ENCODE measurements at places on chromosomes 2 and 18.

- no peak for DNase-seq
Observed at GRCh38 chr2:146227152-146228019, 1617.4 kb upstream of the ACVR2A start.

GRCh38 chr2:233871432-233871831, 3.2 kb upstream of the MSL3B start:
- DNase-seq: no peak

- DNase-seq: peak; percentile 33
Observed at GRCh38 chr2:190121971-190122370, 59.4 kb upstream of the MSTN start.

DNA sequence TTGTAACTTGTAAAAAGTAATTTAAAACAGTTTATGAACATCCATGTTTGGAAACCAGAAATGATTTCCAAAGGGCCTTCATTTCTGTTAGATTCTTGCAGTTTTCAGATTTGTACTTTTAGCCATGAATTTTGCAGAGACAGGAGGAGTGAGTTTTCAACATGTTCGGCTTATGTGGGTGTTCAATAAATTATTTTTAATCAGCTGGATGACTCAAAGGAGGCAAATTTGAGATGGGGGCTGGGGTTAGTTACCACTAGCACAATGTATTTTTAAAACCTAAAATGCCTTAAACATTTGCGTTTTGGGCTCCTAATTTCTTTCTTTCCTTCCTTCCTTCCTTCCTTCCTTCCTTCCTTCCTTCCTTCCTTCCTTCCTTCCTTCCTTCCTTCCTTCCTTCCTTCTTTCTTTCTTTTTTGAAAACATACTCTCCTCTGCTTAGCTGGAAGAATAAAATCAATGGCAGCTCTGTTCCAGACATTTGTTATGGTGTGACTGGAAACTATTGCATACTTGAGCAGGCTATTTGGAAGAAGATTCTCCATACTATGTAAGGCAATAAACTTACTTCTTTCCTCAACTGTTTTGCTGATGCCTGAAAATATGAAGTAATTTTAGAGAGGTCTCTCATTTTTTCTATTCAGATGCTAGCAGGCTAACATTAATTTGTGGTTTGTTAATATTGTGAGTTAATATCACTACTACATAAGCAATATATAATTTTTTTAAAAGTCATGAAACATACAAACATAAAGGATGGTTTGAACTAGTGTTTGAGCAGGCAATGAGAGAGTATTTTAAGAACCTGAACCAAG, 394.4 kb downstream of the NYAP2 start:
- DNase-seq: no peak

GRCh38 chr18:2070631-2071030, 500.7 kb downstream of the METTL4 start:
- peak; percentile 58 for DNase-seq

DNA sequence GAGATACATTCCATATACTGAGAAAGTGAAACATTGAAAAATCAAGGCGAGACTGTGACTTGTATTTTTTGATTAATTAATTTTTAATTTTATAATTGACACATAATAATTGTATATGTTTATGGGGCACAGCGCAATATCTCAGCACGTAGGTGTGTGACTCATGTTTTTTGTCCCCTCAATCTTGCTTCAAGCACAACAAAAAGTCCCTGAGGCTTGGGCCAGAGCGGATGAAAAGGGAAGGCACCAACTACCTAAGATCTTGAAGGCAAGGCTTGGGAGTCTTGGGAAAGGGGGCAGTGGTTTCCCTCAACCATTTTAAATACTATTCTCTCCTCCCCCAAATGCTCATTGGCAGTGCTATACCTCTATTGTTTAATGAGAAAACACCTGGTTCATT, 9.9 kb downstream of the SGPP2 start:
- peak; percentile 52 for DNase-seq

DNA sequence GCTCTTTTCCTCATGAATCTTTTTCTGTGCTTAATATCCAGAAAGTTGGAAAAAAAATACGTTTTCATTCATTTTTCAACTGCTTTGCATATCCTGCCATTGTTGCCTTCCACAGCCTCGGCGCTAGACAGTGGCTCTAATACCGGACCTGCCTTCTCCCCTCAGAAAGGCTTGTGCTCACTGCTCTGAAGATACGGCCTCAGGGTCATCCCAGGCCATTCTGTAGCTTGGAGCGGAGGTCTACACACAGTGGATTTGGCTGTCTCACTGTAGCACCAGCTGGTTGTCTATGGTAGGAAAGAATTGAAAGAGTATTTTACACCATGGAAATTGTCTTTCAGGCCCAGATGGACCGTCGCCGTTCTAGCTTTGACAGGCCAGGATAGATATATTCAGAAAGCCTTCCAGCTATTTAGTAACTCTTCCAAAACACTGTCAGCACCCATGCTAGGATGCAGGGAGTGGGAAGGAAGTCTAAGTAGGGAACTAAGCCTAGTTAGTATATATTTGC, 242.0 kb downstream of the TMEM182 start:
- DNase-seq: no peak

DNA sequence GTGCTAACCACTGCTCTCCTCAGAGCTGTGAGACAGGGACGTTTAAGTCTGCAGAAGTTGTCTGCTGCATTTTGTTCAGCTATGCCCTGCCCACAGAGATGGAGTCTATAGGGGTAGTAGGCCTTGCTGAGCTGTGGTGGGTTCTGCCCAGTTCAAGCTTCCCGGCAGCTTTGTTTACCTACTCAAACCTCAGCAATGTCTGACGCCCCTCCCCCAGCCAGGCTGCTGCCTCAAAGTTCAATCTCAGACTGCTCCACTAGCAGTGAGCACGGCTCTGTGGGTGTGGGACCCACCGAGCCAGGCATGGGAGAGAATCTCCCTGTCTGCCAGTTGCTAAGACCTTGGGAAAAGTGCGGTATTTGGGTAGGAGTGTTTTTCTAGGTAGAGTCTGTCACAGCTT, 387.8 kb upstream of the SLC39A10 start:
- no peak for DNase-seq

DNA sequence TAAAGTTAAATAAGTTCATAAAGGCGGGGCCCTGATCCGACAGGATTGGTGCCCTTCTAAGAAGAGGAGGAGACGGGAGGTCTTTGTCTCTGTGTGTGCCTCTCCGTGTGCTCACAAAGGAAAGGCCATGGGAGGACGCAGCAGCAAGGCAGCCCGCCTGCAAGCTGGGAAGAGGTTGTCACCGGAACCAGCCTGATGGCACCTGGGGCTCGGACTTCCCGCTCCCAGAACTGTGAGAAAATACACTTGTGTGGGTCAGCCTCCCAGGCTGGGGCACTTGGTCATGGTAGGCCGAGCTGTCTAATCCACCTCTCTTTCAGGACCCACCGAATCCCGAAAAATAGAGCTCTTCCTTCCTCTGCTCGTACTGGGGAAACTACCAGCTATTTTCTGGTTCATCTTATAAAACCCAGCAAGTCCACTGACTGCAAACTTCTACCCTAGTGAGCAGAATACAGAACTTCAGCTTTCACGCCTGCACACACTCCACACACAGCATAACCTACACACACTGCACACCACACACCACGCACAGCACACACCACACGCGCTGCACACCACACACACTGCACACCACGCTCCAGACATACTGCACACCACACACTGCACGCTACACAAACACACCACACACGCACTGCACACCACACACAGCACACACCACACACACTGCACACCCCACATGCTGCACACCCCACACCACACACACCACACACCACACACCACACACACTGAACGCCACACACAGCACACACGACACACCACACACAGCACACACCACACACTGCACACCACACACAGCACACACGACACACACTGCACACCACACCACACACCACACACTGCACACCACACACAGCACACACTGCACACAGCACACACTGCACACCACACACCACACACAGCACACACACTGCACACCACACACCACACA, 58.1 kb downstream of the ASB1 start:
- no peak for DNase-seq

- DNase-seq: peak; percentile 98
Observed at GRCh38 chr2:85324639-85325465, 2.9 kb downstream of the TGOLN2 start.

DNA sequence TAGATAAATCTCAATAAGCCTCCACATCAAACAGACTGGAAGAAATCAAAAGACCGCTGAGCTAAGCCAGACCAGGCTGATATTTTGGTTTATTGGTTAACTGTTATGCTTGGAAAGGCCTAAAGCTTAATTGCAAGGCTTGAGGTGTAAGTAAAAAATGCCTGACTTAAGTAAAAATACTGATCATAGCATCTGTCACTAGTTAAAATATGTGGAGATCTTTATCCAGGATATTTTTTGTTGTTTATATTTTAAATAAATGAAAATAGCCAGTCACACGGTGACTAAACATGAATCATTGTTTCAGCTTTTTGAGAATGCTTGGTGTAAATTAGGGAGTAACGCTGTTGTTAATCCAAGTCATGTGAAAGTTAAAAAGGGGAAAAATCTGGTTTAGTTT, 127.9 kb downstream of the THADA start:
- DNase-seq: peak; percentile 81

DNA sequence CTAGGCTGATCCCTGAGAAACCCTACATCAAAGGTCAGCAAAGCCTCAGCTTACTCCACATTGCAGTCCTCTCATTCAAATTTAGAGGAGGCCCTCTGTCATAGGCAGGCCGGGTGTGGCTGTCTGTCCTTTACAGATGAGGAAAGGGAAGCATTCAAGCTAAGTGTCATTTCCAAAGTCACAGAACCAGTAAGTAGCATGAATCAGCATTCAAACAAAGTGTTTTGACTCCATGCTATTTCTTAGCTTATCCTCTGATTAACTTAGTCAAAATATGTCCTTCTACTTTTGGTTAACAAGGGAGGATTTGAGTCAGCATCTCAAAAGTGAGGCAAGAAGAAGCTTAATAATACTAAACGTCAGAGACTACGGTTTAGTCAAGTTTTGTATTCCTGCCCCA, 409.0 kb upstream of the POU3F3 start:
- no peak for DNase-seq

DNA sequence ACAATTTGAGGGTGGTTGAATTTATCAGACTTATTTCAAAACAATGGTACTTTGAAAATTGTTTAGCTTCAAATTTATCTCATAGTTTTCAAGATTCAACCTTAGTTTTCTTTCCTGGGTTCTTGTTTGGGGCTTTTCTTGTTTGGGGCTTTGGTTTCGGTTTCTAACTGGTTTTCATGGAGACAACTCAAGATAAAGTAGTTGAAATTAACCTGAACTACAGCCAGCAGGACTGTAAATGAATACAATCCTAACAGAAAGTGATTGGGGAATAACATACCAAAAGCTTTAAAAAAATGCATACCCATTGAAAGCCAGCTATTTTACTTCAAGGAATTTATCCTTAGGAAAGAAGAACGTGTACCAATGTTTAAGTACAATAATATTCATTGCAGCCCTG, 133.5 kb upstream of the SLC14A2 start:
- no peak for DNase-seq

DNA sequence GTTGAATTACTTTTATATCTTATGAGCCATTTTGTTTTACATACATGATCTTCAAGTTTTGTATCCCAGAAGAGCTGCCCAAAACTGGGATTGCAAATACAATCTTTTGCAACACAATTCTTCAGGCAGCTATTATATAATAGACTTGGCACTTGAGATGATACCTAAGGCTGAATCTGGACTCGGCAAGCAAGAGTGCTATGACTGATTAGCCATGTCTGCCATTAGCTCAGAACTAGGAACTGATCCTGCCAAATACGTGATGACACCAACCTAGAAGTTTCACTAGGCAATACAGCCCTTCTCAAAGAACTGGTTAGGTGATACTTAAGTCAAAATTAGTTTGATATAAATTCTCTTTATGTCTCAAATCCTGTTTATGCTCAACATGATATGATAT, 619.6 kb downstream of the CPS1 start:
- DNase-seq: no peak

GRCh38 chr18:40061086-40061485, 1893.9 kb upstream of the PIK3C3 start:
- no peak for DNase-seq

DNA sequence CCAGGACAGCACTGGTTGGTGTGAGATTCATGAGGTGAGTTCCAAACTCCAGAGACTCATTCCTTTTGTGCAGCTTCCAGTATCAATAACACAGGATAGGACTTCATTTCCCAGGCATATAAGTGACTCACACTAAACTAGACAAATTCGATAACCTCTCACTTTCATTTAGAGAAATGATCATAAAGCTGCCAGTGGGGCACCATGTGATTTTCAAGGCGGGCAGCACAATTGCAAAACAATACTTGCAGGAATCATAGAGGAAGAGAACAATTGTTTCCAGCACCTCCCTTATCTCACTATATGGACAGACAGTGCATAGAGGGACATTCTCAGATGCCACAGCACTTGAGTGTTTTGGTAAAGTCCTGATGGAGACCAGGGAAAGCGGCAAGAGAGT, 31.3 kb upstream of the DNAH7 start:
- no peak for DNase-seq

DNA sequence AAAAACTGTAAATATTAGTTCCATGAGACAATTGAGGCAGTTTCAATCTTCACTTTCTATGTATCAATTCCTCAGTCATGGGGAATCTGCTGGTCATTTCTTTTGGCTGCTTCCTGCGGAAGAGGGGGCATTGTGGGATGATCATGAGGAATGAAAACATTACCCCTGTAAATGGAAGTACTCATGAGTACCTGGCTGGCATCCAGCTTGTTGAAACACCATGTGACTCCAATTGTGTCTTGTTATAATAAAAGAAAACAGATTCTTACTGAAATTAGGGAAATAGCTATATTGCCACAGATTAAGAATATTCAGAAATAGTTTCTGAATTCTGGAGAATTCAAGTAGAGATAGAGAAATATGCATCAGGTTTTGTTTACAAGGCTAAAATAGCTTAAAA, 41.6 kb upstream of the GPR39 start:
- peak; percentile 12 for DNase-seq

DNA sequence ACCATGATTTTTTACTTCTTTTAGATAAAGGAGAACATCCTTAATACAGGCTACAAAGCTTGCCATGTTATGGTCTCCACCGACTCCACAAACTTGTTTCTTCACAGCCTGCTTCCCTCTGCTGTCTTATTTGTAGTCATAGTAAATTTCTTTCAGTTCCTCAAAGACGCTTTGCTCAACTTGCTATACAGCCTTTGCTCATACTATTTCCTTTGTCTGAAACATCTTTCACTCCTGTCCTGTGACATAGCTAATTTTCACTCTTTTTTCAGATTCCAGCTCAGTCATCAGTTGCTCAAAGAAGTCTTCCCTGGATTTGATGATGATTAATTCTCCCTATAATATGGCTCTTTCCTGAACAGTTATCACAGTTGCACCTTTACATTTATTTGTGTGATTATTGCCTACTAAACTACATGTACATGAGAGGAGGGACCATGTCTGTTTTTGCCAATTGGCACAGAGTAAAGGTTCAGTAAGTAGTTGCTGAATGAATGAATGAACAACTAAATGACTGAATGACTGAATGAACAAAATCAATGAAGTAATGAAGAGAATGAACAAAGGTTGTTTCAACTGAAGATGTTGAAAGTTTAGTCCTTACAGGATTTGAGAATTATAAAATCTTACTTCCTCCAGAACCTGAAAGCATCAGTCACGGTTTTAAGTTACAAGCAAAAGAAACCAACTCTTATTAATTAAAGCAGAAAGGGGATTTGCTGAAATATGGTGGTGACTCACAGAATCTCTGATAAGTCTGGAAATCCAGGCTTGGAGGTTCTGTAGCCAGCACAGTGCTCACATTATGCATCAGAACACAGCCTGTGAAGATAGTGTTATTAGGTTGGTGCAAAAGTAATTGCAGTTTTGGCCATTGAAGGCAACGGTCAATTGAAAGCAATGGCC, 186.4 kb upstream of the FAM98A start:
- peak; percentile 14 for DNase-seq

GRCh38 chr2:10475811-10476660, 27.9 kb upstream of the ODC1 start:
- no peak for DNase-seq

GRCh38 chr18:33578518-33579348, 714 bp downstream of the ASXL3 start:
- no peak for DNase-seq
